ENCODE measurements at places on chromosomes 7 and 10.

- DNase-seq = no peak
Observed at GRCh38 chr7:39127058-39127457, 149.3 kb downstream of the POU6F2 start.

- DNase-seq = no peak
Observed at GRCh38 chr10:107425931-107426553, 261.5 kb upstream of the SORCS1 start.

DNA sequence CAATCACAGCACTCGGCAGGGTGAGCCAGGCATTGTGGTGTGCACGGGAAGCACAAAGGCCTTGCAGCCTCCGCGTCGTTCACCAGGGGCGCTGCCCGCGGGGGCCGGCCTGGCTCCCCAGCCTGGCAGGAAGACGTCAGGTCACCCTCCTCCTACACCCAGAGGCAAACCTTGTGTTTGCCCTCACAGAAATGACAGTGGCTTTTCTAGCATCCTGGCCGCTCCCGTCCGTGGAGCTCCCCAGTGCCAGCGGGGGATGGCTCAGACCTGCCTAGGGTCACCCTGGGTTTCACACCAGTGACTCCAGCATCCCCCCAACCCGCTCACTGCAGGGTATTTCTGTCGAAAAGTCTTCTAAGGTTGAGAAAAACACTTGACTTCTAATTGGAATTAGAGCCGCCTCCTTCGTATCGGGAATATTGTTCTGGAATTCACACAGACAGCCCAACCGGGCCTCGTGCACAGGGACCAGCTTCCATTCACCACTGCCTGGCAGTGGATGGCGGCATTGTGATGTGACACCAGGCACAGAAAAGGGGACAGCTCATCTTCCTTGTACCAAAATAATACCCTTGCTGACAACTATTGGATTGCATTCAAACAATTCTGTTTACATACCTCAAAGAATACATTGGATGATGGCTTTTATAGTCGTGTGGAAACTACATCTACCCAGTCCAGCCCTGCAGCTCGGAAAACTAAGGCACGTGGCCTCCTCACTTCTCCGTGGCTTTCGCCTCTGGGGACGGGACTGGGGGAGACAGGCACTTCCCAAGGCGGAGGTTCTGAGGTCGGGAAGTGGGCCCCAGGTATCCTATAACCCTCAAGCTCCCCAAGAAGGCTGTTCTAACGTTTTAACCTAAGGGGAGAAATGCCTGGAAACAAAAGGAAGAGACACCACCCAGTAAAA lies 109.0 kb downstream of the EBF3 start:
- no peak for DNase-seq

DNA sequence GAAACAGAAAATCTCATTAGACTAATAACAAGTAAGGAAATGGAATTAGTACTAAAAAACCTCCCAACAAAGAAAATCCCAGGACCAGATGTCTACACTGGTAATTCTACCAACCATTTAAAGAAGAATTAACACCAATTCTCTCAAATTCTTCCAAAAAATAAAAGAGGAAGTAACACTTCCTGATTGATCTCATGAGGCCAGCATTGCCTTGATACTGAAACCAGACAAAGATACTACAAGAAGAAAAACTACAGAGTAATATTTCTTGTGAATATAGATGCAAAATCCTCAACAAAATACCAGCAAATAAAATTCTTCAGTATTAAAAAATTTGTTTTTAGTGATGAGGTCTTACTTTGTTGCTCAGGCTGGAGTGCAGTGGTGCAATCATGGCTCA lies 21.3 kb downstream of the GCK start:
- no peak for DNase-seq

- no peak for DNase-seq
Observed at GRCh38 chr7:151663382-151664100, 143.8 kb upstream of the RHEB start.

GRCh38 chr10:33142295-33142694 lies 184.3 kb upstream of the ITGB1 start:
- no peak for DNase-seq

GRCh38 chr7:5713124-5713912 lies 68.1 kb downstream of the RNF216 start:
- DNase-seq = no peak

DNA sequence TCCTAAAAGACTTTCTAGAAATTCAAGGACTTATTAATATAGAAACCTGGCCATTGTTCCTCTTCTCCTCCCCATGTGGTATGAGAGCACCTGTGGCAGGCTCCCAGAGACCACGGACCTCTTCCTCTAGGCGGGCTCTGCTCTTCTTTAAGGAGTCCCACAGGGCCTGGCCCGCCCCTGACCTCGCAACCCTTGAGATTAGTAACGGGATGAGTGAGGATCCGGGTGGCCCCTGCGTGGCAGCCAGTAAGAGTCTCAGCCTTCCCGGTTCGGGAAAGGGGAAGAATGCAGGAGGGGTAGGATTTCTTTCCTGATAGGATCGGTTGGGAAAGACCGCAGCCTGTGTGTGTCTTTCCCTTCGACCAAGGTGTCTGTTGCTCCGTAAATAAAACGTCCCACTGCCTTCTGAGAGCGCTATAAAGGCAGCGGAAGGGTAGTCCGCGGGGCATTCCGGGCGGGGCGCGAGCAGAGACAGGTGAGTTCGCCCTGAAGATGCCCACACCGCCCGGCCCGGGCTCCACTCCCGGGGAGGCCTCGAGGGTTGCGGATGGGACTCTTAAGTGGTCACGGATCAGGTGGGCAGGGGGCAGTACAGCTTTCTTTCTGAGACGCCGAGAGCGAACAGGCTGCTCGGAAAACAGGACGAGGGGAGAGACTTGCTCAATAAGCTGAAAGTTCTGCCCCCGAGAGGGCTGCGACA lies at the start of gene SLC26A4:
Gene SLC26A4, plus strand, starts transcription at position 448 of the 700 bp plus-strand sequence. CDS start 814 bp downstream, outside the sequence.
- no peak for DNase-seq

- no peak for DNase-seq
Observed at GRCh38 chr7:80724249-80724871, 85.9 kb downstream of the CD36 start.

- no peak for DNase-seq
Observed at GRCh38 chr10:98519841-98520240, 73.1 kb upstream of the HPS1 start.

- no peak for DNase-seq
Observed at GRCh38 chr10:96285331-96285752, 14.0 kb upstream of the BLNK start.

GRCh38 chr7:22935269-22935668 lies 78.7 kb downstream of the HYCC1 start:
- DNase-seq = no peak

DNA sequence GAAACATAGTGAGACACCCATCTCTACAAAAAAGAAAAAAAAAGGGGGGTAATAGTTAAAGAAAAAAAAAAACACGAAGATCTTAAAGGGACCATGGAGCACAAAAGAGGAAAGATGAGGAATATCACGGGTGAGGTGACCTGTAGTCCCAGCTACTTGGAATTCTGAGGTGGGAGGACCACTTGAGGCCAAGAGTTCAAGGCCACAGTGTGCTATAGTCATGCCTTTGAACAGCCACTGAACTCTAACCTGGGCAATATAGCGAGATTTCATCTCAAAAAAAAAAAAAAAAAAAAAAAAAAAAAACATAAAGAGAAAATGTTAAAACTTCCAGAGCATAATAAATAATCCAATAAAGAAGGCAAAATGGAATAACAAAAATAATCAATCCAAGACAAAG lies 23.6 kb downstream of the AKR1D1 start:
- DNase-seq = no peak

DNA sequence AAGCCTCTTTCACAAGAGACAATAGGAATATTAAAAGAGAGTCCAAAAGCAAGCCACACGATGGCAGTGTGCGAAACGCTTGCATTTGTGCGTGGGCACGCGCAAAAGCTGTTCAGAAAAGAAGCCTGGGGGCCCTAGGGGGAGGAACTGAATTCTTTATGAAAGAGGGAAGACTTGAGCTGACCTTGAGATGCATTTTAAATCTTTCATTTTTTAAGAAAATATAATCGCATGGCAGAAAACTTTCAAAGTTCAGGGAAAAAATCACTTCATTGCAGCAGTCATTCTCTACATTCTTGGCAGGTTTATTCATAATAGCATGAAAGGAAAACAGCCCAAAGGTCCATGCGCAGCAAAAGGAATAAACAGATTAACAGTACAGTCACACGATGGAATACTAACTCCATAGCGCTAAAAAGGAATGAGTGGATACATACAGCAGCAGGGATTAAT lies 206.5 kb upstream of the PRKCQ start:
- no peak for DNase-seq

GRCh38 chr7:37732253-37732652 lies 48.7 kb downstream of the GPR141 start:
- peak; percentile 37 for DNase-seq

- DNase-seq = no peak
Observed at GRCh38 chr10:33345236-33345635, 10.8 kb upstream of the NRP1 start.

DNA sequence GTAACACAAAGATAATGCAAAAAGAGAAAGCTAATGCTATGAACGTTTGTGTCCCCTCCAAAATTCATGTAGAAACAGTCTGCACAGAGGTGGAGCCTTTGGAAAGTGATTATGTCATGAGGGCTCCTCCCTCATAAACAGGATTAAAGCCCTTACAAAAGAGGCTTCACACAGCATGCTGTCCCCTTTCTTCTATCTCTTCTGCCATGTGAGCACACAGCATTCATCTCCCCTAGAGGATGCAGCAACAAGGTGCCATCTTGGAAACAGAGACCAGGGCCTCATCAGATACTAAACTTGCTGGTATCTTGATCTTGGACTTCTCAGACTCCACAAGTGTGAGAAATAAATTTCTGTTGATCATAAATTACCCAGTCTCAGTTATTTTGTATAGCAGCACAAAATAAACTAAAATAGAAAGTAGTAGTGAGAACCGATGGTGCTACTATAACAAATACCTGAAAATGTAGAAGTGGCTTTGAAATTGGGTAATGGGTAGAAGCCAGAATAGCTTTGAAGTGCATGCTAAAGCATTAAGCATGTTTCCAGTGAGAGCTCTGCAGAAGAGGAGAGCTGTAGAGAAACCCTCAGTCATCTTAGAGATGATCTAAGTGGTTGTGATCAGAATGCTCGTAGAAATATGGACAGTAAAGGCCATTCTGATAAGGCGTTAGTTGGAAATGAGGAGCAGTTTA lies 108.7 kb downstream of the DNAJC1 start:
- DNase-seq = no peak

- no peak for DNase-seq
Observed at GRCh38 chr7:100640517-100641440, 573 bp downstream of the TFR2 start.

- DNase-seq = no peak
Observed at GRCh38 chr7:137789215-137789882, 57.4 kb downstream of the DGKI start.

GRCh38 chr10:24822590-24822989 lies 98.9 kb upstream of the ARHGAP21 start:
- DNase-seq = no peak

DNA sequence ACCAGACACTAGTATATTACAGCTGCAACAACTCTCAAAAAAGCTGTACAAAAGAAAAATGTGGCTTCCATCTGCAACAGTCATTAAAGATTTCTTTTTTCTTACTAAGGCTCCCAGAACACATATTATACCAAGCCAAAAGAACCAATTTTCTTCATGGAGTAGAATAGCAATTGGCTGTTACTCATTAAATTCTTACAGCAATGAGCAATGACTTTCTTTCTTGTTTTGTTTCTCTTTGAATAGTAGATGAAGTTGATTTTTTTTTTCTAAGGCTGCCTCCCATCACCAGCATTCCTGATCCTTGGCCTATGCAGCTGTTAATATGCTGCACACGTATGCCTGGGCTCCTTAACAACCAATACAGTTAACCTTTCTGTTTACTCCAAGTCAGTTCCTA lies 36.6 kb upstream of the SPOCK2 start:
- no peak for DNase-seq

DNA sequence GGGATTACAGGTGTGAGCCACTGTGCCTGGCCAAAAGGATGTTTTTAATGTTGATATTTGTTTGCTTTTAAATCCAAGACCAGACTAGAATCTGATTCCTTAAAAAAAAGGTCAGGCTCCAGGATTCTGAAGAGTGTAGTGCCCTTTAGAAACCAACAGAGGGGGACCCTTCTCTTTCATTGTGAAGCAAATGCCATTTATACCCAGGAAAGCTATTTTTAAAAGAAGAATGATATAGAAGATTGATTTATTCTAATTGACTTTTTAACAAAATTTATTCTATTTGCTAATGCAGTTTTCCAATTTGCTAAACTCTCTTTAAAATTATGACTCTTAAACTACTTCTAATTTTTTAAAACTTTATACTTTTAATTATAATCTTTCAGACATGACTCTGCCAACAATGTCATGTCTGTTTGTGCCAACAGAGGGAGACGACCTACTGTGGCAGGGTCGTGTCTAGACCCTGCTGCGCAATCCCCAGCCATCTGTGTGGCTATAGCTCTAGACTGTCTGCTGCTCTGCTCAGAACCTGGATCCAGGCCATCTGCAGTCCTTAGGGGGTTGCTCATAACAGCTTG lies 201.0 kb upstream of the IMMP2L start:
- no peak for DNase-seq

DNA sequence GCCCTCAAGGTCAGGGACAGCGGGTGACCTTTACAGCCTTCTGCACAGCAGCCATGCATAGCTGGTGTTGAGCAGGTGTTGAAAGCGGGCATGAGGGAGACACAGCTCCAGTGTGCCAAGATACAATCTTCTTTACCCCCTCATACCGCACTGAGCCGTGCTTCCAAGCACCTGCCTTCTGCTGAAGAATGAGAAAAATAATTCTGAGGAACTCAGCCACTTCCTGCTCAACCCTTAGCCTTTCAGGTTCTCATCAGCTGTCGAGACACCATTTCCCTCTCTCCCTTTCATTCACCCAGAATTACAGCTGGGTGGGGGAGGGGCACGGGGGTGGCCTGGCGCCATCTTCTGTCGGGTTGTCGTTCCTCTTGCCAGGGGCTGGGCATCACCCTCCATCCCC lies 58.6 kb downstream of the COL13A1 start:
- no peak for DNase-seq

DNA sequence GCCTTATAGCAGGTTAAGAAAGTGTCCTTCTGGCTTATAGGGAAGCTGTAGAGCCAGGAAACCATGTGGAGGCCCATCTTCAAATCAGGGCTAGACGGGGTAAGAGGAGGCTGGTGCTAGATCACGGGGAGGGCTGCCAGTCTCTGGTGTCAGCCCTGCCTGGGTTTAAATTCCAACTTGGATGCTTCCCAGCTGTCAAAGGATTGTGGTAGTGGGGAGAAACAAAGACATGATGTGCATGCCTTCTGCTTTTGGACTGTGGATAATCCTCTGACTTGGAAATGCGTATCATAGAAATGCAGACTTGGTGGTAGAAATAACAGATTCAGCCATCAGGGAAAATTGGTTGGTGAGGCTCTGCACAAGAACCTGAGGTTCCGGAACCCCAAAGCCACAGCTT lies 325.6 kb downstream of the PHTF2 start:
- no peak for DNase-seq

GRCh38 chr10:35316218-35316967 lies 19.9 kb upstream of the CCNY start:
- DNase-seq = no peak

DNA sequence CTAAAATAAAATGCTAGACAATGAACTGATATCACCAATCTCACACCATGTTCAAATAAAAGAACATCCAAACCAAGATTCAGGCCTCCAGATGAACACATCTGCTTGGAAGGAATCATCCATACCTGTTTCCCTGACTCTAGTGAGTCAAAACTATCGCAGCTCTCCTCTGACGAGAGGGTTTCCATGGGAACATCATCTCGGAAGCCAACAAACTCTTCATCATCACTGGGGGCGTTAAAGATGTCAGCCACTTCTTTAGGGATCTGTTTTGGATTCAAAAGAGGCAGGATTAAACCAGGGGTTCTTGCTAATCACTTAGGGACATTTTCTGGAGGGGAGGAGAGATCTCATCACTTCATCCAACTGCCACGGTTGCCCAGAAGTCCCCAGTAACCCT lies 29.1 kb downstream of the CDCA7L start:
- DNase-seq = no peak

GRCh38 chr7:128022631-128023532 lies 8.4 kb downstream of the LRRC4 start:
- DNase-seq = no peak
